CD4-positive, alpha-beta T cell (primary cell): ENCODE measurements at places on chromosomes 3 and 15.
A peak's percentile ranks its signal among the peaks of the same experiment; 100 is the strongest.

DNA sequence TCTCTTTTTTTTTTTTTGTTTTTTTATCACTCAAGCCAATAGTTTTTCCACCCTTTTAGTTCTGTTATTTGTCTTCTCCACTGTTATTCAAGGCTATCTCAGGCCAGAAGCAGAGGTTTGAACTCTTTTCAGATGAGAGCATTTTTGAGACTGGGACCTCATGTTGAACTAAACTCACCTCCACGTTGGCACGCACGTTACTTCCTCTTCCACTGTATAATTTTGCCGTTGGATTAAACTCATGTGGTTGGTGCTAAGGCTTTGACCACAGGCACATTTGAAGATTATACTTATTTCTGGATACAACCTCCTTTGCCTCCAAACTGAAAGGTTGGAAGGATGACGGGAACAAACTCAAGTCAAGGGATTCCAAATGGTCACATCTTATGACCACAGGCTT is 501.3 kb upstream of the TPRG1 start:
- DNase-seq: no peak

DNA sequence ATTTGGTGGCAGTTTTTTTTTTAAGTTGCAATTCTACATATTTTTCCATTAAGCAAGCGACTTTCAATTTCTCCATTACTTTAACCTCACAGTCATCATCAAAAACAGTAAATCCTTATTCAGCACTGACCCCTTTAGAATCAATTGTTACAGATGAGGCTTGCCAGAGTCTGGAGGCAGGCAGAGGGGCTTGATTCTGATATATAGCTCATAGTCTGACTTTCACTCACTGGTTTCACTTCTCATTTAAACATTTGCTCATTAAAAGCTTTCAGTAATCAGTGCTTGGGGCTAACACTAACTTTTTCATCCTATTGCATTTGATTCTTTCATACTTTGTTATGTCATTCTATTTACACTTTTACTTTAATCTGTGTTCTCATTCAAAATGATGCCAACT is 88.4 kb downstream of the PYDC2 start:
- DNase-seq: no peak

DNA sequence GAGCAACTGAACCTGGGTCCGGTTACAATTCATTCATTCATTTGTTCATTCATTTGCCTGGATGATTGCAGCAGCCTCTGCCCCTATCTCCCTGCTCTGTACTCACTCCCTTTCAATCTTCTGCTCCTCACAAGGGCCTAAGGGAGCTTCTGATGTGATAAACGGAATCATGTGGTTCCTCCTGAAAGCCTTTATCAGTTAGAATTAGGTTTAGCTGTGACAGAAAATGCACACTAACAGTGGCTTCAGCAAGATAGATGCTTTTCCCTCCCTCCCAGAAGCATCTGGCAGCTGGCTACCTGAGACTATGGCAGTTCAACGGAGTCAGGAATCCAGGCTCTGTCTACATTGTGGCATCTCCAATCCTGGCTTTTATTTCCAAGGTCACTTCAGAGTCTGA is 196.0 kb downstream of the ADAMTS9 start:
- no peak for DNase-seq

DNA sequence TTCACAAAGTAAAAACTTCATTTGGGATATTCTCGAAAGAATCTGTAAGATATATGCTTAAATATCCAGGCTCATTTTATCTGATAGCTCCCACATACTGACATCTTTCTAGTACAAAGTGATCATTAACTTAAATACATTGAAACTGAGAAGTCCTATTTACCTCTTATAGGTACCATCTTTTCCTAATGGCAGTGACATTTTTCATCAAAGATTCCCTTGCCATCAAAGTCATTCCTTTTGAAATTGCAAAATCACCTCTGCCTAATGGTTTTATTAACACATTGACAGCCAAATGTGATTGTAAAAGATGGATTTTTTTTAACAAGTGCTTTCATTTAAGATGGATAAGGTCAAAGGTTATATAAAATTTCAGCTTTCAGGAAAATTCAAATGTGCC is 346.6 kb downstream of the MFSD1 start:
- no peak for DNase-seq

- DNase-seq: no peak
Observed at GRCh38 chr3:117074826-117075225, 365.2 kb downstream of the TUSC7 start.

DNA sequence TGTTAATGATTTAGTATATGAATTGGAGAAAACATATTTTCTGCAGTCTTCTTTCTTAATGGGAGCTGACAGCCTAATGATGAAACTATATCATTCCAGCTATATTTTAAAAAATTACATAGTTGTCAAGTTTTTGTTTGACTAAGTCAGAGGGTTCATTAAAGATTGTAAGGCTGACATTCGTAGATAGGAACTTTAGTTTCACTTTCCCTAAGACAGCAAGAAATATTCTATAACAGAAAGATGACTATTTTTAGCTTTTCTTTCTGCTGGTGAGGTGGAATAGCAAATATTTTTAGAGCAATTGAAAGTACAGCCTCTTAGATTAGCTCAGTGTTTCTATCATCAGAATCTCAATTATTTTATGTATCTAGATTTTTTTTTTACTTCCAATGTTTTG is 60.2 kb downstream of the PIAS1 start:
- DNase-seq: no peak

GRCh38 chr3:142278451-142278850 is 53.1 kb upstream of the GK5 start:
- DNase-seq: no peak

- no peak for DNase-seq
Observed at GRCh38 chr15:69104050-69104750, 56.2 kb upstream of the GLCE start.

DNA sequence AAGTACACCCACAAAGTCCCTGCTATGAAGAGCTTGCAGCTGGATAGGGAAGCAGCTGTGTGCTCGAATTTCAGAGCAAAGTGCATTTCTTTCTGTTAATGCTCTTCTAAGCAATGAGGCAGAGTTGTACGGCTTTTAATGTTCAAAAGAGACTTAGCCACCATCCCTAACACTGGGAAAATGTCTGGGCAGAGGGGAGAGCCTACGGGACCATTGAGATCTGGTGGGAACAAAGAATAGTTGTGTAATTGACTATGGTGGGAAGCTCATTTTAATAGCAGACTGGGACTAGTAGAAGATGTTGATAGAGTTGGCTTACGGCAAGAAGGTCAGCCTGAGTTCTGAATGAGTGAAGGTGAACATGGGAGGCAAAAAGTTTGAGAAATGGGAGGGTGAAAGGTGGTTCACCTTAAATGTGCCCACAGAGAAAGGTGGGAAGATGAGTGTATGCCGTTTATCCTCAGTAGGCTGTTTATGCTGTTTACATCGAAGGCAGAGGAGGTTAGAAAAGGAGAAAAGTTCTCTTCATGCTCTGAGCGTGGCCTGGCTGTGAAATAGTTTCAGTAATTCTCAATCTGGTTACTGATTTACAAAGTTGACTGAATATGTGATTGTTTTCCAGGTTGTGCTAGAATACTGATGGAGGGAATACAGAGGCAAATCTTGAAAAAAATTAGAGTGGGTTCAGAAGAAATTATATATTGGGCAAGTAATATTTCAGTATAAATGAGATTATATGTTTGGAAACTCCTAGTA is 22.9 kb upstream of the UTS2B start:
- no peak for DNase-seq

GRCh38 chr3:124784686-124785382 is 54.6 kb downstream of the UMPS start:
- DNase-seq: no peak

DNA sequence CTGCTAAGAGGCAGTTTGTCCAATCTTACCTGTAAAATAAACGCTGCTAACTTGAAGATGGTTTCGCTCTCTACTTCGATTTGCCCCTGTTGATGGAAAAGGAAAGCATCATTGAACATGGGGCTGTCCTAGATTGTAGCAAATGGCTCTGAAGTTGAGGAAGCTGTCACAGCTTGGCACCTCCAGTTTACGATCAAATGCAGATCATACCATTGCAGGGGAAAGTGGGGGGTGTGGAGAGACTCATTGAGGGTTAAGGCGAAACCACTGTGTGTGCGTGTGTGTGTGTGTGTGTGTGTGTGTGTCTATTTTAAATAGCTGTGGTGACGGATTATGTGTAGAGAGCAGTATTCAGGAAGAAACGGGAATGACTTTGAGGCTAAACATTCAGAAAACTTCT is 127.6 kb upstream of the LMOD3 start:
- DNase-seq: peak; percentile 37

- no peak for DNase-seq
Observed at GRCh38 chr3:189944285-189945145, 176.2 kb downstream of the P3H2 start.

DNA sequence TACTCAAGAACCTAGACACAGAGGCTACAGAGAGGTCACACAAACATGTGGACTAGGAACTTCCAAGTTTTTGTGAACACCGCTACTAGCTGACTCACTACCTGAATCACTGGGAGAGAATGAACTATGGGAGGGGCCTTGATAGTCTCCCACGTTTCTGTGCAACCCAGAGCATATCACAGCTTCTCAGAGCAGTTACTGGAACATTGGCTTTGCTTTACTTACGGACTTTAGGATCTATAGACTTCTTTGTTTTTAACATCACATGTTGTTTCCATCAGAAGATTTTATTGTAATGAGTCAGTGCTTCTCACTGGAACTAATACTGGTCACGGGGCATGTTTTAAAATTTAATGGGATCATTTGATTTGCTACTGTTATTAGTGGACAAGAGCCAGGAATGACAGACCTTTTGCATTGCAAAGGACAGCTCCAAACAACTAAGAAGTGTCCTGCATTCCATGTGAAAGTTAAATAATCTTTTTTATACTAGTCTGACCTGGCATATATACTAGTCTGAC is 35.6 kb downstream of the RTP4 start:
- no peak for DNase-seq

- no peak for DNase-seq
Observed at GRCh38 chr15:95626501-95627361, 703.8 kb upstream of the NR2F2 start.

DNA sequence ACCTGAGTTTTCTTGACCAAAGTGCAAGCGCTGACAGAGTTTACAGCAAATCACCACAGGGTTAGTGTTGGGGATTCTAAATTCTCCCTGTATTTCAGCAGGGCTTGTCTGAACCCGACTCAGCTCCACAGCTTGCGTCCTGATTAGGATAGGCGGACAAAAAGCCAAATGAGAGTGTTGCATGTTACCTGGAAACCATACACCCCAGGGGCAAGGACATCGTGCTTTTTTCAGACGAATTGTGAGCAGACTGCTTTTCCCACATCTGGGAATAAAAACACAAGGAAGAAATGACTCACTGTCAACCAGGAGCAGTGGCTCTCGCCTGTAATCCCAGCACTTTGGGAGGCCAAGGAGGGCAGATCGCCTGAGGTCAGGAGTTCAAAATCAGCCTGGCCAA is 3.0 kb downstream of the DZIP1L start:
- no peak for DNase-seq
